Coronary artery (tissue), 2 donors: ENCODE measurements at places on chromosomes 1 and 21.

DNA sequence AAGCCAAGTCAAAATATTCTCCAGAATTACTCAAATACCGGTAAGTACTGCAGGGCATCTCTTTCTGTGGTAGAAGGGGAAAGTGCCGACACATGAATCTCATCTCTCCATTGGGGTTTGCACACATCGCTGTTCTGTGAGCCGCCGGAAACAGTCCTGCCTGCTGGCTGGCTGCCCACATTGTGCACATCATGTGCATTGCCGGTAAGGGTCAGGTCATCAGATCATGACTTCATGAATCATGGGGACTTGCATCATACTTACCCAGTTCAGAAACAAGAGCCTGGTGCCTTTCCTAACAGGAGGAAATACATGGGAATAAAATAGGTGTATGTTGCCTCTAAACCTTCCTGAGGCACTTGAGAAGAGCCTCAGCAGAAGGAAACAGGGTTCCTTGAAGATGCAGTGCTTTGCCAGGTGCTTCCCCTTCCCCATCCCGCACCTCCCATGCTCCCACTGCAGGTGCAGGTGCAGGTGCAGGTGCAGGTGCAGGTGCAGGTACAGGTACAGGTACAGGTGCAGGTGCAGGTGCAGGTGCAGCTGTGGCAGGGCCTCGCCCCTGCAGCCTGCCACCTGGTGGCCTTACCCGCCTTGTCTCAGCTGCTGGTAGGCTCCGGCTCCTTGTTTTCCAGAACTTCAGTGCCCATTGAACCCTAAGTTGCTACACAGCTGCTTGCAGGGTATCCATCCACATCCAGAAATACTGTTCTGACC is 26.5 kb downstream of the GPR137B start:
- DNase-seq, result no peak

- no peak for DNase-seq
Measured at GRCh38 chr1:58156124-58156468, 390.4 kb downstream of the OMA1 start.

DNA sequence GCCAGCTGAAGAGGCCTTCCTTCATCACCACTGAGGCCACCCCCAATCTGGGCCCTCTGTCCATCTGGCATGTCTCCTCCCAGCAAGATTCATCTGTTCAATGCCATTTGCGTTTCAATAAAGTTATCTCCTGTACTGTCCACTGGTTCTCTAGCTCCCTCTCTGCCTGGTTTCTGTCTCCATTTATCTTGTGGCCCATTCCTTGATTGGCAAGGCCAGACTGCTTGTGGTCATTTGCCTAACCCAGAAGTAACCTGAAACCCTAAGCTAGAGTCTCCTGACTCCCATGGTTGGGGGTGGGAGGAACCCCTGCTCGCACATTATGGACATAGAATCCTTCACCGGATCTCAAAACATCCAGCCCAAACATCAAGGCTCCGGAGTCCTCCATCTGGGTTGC is 2.1 kb upstream of the IPO9 start:
- no peak for DNase-seq

DNA sequence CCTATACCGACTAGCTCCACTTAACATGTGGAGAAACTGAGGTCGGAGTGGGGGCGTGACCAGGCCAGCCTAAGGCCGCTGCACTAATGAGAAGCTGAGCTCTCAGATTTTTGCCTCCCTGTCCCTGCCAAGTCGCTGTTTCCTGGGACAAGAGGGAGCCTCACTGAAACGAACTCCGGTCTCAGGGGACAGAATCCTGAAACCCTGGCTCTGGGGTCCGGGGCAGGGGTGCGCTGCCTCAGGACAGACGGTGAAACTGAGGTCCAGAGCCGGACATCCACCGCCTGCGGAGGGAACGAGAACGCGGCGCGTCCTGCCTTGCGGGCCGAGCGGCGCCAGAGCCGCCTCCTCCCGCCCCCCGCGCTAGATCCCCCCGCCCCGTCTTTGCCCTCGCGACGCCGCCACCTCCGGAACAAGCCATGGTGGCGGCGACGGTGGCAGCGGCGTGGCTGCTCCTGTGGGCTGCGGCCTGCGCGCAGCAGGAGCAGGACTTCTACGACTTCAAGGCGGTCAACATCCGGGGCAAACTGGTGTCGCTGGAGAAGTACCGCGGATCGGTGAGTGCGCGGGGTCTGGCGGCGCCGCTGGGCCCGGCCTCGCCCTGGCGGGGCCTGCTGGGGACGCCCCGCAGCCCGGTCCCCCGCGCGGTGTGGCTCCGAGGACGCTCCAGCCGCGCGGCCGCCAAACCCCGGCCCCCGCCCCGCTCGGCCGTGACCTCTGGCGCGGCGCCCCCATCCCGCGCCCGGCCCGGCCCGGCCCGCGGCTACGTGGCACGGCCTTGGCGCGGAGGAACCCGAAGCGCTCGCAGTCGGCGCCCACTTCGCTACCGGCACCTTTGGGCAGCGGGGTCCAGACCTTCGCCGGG is at the start of gene GPX7:
GPX7 (plus strand) TSS at position 381 of the 865 bp plus-strand sequence; CDS start at position 420, 39 bp downstream.
- DNase-seq, result no peak

GRCh38 chr1:171871848-171872247 is 30.6 kb downstream of the DNM3 start:
- no peak for DNase-seq

- DNase-seq, result no peak
Measured at GRCh38 chr1:87159378-87159915, 169.2 kb upstream of the LMO4 start.

DNA sequence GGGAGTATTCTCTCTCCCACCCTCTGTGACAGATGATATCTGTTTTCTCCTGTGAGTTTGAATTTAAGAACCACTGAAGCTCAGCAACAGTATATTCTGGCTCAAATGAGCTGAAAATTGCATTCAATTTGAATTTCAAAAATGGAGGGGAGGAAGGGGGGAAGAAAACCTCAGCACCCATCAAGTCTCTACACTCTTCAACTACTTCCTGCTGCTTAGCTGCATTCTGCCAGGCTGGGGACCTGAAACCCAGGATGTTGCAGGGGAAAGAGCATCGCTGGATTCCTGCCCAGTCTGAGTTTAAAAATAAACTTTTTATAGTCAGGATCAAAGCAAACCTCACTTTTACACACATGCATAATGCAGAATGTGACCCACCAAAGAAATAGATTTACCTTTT is 214.3 kb upstream of the ESRRG start:
- no peak for DNase-seq

DNA sequence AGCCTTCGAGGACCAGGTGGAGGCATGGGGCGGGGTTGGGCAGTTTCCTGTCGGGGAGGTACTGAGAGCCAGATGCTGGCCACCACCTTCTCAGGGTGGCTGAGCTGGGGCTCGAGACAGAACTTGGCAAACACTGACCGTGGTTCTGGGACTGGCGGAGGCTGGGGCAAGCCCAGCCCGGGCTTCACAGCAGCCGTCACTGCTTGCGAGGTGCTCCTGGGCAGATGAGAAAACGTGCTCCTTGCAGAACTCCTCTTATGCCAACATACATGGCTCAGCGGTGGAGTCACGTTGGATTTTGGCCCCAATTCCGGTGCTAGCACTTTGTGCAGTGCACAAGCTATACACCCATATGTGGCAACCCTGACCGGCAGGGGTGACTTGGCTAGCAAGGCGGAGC is 69.2 kb downstream of the RUNX3 start:
- no peak for DNase-seq

DNA sequence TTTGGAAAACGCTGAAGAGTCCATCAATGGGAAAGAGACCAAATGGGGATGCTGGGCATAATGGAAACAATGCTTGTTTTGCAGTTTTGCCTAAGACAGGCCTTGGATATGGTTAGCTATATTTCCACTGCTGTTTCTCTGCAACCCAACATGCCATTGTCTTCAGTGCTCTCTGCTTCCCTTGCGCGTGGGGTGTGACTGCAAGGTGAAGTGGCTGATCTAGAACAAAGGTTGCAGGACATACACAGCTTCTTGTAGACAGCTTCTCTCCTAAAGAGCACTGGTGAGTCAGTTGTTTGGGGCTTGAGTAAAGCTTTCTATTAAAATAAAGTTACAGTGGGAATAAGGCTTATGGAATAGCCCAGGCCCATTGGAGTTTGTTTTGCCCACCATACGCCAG is 33.0 kb downstream of the RUNX1 start:
- DNase-seq, result no peak

GRCh38 chr1:176338877-176339276 is 124.1 kb upstream of the PAPPA2 start:
- no peak for DNase-seq

DNA sequence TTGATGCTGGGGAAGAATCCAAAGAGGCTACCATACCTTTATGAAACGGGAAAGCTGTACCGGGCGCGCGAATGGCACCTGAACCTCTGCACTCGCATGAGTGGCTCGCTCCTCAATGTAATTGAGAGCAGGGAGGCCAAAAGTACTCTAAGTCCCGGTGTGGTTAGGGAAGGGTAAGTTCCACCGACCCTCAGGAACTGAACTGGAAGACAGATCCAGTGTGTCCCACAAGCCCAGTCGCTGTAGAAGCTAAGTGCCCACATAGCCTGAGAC is 1.0 kb downstream of the GATAD2B start:
- DNase-seq, result no peak

GRCh38 chr1:42551180-42551579 is 88.1 kb downstream of the CCDC30 start:
- DNase-seq, result no peak

DNA sequence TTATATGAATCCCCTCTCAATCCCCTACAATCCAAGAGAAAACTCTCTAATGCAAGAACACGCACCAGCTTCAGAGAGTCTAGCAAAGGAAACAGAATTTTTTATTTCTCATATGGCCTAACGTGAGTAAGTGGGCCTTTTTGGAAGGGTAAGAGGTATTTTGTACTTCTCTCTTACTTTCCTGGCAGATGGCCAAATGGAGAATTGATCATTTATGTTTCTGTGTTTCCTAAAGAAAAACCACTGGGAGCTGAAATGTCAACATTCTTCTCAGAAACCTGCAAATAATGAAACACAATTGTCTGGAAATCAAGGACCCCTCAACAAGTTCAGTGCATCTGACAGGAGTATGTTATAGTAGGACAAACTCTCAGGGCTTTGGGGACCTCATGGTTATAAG is 176.4 kb upstream of the C8B start:
- no peak for DNase-seq

DNA sequence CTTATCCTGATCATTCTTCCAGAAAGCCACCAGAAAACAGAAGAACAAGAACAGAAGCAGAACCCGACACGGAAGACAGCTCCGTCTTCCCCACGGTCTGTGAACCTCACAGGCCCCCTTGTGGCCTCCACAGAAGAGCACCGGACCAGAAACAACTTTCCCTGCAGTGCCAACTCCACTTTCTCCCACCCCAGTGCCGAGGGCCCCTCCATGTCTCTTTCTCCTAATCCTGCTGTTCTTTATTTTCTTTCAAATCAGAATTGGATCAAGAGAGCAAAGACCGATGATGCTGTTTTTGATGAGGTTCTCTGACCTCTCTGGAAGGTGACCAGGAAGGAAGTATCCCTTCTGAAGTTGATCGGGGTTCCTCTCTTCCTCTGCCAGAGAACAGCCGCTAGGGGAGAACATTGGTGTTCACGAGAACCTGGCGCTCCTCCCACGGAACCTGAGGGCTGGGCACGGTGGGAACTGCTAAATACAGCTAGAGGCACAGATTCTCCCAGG is 58.9 kb upstream of the CTTNBP2NL start:
- no peak for DNase-seq

DNA sequence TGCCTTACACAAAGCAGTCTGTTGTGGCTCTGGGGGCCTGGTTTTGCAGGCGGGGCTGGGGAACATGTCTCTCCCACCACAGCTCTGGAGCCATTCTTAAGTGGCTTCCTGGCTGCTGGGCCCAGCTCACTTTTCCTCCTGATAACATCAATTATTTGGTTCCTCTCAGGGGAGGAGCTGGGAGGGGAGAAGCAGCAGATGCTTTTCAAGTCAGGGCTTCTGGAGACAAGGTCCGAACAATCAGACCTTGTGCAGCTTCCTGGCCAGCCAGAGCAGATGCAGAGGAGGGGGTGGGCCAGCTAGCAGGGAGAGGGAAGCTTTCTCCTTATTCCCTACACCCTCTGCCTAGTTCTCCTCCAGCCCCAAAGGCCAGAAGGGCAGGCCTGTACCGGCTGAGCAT is 3.7 kb upstream of the PAQR6 start:
- DNase-seq, result no peak

DNA sequence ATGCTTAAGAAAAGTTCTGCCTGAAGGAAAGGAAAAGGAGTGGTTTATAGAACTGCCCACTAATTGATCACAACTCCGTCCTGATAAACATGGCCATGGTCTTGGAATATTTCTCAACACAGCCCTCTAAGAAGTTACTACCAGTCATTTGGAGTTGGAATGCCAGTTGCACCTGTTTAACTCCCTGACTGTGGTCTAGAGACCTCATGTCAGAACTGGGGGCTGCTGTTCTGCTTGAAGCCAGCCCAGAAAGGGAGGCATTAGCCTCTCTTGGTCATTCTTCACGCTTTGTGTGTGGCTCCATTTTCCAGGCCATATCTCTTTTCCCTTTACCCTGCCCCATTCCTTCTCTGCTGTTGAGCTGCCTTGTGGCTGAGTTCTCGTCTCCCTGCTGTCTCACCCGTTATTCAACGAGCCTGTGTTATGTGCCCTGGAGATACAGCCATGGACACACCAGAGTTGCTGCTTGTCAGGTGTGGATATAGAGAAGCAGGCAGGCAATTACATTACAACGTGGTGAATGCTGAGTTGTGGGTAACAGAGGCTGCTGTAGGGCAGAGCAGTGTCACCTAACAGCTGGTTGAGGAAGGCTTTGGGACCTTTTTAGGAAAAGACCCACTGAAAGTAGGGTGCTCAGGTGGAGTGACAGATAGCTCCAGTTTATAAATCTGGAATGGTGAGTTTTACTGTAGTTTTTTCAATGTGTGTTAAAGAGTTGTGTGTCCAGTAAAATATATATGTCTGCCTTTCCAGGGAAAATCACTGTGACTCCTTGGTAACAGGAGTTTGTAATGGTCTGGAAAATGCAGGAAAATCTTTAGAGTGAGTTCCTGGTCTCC is 137.0 kb upstream of the IPO9 start:
- DNase-seq, result no peak

GRCh38 chr1:62436039-62436465 is 797 bp upstream of the USP1 start:
- DNase-seq, result no peak

DNA sequence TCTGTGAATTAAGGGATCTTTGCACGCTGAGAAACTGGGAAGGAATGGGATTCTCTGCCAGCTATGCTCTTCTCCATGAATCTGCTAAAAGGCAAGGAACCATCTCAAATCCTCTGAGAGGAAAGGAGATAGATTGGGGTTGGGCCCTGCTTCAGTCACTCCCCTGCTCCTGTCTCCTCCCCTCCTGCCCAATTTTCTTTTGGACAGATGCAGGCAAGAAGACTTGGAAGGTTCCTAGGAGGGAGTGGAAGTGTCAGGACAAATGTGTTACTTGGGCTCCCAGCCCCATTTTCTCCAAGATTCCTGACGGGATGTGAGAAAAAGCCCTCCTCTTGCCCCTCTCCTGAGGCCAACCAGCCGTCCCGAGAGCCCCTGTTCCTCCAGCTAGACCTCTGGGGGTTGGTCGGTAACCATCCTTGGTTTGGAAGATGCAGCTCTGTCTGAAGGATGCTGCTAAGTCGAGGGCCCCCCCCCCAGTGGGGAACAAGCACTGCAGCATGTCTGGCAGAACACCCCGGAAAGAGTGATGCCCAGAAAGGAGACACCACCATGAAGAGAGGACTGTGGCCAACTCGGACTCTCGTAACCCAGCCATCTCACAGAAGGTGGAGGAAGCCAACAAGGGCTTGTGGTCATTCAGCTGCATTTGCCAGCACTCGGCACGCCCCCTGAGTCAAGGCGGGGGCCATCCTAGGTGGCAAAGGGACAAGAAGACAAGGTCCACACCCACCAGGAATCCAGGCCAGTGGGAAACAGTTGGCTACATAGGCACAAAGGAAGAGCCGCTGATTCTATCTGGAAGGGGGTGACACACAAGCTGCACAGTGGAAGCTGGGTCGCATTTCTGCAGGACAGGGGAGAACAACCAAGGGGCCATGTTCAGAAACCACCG is 43.7 kb downstream of the CDK18 start:
- DNase-seq, result no peak
